ENCODE measurements at places on chromosomes 12 and 14.

- no peak for DNase-seq
These were observed 143.0 kb downstream of the ADGRD1 start for GRCh38 chr12:131096681-131097181.

DNA sequence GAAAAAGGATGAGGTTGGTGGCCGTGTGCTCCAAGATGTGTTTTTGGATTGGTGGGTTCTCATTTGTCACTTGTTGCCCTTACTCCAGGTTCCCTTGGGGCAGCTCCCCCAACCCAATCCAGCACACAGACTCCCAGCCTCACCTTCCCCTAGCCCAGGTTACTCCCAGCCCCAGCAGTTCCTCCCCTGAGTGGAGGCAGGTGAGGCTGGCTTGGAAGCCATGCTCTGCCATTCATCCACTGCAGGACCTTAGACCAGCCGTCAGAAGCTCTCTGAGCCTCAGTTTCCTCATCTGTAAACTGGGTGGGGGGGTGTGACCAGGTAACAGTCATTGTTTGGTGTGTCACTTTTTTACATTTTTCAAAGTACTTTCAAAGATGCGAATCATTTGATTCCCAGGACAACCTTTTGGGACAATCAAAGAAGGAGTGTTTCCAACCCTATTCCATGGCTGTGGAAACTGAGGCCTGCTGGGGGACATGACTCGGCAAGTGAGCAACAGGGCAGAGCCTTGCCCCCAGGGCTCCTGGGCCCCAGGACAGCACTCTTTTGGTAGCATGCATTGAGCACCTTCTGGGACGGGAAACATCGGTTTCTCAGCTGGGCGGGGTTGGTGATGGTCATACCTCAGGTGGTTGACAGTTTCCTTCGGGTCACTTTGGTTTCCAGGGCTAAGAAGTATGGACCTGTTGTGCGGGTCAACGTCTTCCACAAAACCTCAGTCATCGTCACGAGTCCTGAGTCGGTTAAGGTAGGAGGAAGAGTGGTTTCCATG lies 7.2 kb downstream of the CYP46A1 start:
- peak; percentile 22 for DNase-seq

GRCh38 chr12:92488735-92489134 lies 214.1 kb upstream of the PLEKHG7 start:
- no peak for DNase-seq

GRCh38 chr12:26750531-26751175 lies 82.3 kb downstream of the ITPR2 start:
- no peak for DNase-seq

DNA sequence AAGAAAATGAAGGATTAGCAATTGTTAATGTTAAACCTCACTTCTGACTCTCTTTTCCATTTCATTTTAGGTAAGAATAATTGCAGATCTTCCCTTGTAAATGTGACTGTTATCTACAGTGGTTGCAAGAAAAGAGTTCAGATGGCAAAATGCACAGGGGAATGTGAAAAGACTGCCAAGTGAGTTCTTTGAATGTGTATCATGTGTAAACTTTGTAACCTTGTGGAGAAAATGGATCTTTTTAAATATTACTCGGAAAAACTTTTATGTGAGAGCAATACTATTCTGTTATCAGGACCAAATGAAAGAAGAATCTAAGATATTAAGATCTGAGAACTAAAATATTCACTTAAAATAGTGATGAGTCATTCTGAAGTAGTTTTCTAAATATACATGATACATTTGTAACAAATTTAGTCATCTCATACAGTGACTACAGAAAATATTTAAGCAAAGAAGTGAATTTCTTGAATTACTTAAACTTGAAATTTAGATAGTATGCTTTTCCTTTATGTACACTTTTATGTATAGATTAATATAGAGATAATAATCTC lies 122.5 kb upstream of the CNTN1 start:
- DNase-seq = no peak

DNA sequence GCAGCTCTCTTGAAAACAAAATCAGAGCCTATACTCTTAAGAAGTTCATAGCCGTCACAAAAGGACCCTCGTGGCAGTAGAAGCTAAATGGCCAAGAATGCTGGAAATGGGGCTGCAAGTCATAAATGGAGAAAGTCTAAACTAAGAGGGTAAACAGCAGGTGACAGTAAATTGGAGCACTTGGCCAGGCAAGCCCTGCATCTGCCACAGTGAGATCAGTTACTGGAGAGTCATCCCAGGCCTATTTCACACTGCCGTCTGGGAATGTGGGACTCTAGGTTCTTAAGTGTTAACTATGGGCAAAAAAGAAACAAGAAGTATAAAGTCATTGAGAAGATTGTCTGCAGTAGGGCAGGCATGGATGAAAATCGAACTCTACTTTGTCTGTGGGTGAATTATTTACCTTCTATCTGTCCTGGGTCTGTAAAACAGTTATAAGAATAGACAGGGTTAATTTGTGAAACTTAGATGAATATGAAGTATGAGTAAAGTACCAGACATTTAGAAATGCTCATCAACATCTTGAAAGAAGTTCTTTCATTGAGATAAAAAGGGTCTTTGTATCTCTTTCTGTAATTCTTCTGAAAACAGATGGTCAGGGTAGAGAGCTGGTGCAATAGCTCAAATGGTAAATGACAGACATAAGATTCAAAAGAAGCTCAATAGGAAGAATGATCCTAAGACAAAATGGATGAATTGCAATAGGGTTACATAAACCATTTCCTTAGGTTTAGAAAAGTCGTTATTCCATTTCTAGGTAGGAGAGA lies 792.5 kb downstream of the DIO2 start:
- DNase-seq = no peak

- no peak for DNase-seq
These were observed 115.6 kb downstream of the LRIG3 start for GRCh38 chr12:58804749-58805148.

DNA sequence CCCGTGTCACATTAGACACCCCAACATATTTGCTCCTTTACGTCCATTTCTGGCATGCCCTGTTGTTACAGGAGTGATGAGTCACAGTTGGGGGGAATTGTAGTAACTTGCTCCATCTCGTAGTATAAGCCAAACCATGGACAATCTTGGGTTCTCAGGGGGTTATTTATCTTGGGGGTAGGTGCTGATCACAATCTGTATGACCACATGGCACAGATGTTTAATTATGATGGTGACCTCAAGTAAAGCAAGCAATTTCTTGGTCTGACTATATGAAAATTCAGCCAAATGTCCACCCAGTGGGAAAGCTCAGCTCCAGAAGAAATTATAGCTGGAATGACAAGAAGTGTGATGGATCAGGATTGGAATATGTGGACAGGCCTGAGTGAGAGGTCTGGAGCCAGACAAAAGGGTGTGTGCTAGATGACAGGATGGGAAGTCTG lies 32.1 kb upstream of the STON2 start:
- DNase-seq = no peak

DNA sequence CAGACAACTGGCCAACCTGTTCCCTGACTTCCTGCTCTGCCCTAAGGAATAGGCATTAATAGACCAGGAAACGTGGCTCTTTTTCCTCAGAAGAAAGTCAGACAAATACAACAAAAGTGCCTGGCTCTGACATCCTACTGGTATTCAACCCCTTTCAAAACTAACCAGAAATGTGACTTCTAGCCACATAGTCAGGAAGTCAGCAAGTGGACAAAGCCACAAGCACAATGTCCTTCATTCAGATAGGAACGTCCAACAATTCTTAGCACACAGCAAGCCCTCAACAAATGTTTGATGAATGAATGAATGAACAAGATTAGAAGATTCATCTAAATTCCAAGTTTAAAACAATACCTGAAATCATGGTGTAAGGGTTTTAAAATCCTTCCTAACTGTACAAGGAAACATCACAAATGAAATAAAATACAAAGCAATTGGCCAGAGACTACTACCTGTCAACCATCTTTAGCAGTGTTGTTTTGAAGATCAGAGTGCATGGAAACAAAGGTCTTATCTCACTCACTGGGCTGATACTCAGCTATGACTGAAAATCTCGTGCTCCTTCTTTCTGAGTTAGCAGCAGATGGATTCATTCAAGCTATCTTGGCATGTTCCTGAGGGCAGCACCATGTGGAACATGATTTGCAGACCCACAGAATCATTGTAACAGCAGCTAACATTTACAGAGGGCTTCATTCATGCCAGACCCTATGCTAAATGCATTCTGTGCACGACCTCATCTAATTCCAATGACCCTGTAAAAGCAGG lies 16.5 kb downstream of the APPL2 start:
- DNase-seq = no peak

- no peak for DNase-seq
These were observed 687.6 kb downstream of the GALC start for GRCh38 chr14:87305345-87305744.

- no peak for DNase-seq
These were observed 21.7 kb upstream of the NUP107 start for GRCh38 chr12:68665016-68665569.

GRCh38 chr14:69620981-69621380 lies 9.6 kb downstream of the SUSD6 start:
- no peak for DNase-seq

DNA sequence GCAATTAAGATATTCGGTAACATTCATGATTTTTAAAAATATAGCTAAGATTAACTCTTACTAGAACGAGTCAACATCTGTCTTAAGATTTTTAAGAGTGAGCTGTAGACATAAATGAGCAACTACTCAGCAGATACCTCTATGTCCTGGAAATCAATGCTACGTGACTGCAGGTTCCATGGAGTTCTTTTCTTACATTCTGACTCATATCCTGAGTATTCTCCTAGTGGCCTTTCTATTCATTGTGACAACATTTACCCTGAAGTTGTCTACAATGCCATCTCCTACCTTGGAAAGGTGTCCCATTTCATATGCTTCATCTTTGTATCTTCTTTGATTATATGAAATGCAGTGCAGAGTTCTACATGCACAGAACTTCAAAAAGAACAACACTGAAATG lies 59.9 kb downstream of the PKP2 start:
- DNase-seq = no peak

DNA sequence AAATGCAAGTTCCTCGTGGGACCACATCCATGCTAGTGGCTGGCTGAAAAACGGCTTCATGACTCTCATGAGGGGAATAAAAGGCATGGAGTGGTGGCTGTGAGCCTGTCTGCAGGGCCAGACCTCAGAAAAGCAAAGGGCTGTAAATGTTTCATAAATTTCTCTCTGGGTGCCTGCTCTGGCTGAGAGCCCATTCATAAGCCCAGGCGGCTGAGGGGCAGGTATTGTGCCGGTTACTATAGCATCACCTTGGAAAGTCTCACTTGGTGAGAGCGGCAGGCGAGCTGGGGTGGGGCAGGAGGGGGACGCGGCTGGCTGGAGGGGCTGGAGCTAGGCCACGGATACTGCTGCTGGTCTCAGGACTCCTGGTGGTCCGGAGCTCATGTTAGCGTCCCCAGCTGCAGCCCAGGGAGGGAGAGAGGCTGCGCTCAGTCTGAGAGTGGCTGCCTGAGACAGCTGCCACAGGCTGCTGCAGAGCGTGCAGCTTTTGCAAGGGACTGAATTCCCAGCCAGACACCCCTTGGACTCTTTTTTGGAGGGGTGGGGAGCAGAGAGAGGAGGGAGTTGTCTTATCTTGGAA lies at the start of gene SLC17A8:
Gene SLC17A8 (plus strand): TSS at position 431 of the 580 bp plus-strand sequence. CDS start 318 bp downstream, outside the sequence.
- DNase-seq = peak; percentile 13

- no peak for DNase-seq
These were observed 260.4 kb downstream of the TTC6 start for GRCh38 chr14:37855871-37856270.

- no peak for DNase-seq
These were observed 23.3 kb downstream of the CHST11 start for GRCh38 chr12:104480012-104480411.

GRCh38 chr12:131860472-131861260 lies 32.5 kb downstream of the MMP17 start:
- no peak for DNase-seq

DNA sequence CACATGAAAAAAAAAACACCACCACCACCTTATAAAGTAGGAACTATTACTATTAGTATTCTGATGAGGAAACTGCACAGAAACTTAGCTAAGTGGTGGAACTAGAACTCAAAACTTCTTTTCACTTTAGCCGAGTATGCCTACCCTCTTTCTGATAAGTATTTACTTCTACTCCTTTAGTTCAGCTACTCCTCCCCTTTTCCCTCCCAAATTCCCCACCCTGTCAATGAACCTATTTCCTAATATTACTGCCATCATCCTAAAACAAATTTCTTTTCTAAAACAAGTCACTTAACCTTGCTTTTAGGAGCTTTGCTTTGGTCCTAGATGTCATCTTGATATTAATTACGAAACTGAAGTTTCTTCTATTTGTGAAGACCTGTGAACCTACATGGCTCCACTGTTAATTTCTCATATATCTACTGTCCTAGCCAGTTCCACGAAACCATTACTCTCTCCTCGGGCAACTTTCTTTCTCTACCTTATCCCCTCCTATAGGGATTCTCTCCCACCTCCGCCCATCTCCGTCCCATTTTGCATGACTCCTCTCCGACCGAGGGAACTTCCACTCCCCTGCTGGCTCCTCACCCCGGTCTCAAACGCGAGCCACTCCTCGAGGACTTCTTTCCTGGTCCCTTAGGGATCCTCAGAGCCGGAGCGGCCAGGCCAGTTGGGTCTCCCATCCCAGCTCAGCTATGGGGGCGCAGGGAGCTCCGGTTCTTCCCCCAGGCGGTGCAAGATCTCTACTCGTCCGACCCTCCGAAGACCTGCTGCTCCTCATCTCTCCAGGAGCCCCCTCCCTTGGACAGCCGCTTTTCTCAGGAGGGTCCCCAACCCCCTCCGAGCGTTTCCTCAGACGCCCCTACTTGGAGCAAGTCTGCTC lies 1.1 kb downstream of the NUMB start:
- DNase-seq = peak; percentile 67

- no peak for DNase-seq
These were observed 436 bp downstream of the VPS33A start for GRCh38 chr12:122265886-122266229.

- DNase-seq = no peak
These were observed 478.5 kb downstream of the ATP23 start for GRCh38 chr12:58419905-58420304.

DNA sequence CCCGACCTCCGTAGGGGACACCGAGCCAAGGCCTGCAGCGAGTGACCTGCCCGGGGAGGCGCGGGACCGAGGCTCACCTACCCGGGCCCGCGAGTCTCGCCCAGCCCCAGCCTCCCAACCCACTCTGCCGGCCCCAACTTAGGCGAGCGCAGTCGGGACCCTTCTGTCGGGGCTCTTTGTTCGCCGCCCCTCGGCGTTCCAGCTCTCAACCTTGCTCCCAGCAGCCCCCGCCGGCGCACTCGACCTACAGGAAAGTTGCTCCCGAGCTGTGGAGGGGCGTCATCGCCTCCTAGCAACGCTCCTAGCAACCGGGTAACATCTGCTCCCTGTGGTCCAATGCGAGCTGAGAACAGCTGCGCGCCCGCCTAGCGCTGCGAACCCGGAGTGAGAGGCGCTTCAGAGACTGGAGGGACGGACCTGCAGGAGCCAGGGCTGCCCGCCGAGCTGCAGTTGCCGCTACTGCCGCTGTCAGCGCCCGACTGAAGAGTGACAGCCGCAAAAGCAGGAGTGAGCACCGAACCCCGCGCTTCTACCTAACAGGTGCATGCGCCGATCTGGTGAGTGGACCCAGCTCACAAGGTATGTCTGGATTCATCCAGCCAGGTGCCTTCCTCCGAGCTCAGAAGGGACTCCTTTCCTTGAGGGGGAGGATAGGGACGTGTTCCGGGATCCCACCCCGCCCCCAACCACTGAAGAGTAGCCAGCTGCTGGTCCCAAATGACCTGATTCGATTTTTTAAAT lies 355.0 kb downstream of the SNAPC1 start:
- DNase-seq = peak; percentile 93

- no peak for DNase-seq
These were observed 551.7 kb downstream of the NRXN3 start for GRCh38 chr14:78721756-78722480.
